Astrocyte (in vitro differentiated cells and primary cell): ENCODE measurements at places on chromosomes 12 and 14. TPM values are rescaled to one million over a fixed set of nuclear protein-coding genes. Genes with fewer than 3 reads are reported as not detected.

APOF gene
- not detected in 2 replicates for total RNA-seq

AHNAK2 gene
- total RNA-seq, result 34.3 and 44.7 TPM in 2 replicates

VWF gene
- total RNA-seq, result 0.23 and 0.82 TPM in 2 replicates

COX8C gene
- not detected in 2 replicates for total RNA-seq

TRHDE gene
- 0.87 and 1.4 TPM in 2 replicates for total RNA-seq

ALX1 gene
- total RNA-seq, result 1.4 and 1.9 TPM in 2 replicates

HPD gene
- not detected in 2 replicates for total RNA-seq

ZNF384 gene
- total RNA-seq, result 48.9 and 50.6 TPM in 2 replicates

GALC gene
- 21.2 and 23.5 TPM in 2 replicates for total RNA-seq

SCNN1A gene
- 0.94 and 1.3 TPM in 2 replicates for total RNA-seq

PFKM gene
- total RNA-seq, result 69.7 and 80.3 TPM in 2 replicates

CLEC9A gene
- total RNA-seq, result not detected in 2 replicates

ASCL1 gene
- total RNA-seq, result not detected in 2 replicates

CPM gene
- total RNA-seq, result 2.7 and 3.5 TPM in 2 replicates

KDM5A gene
- total RNA-seq, result 79.8 and 80.8 TPM in 2 replicates

ACOT6 gene
- not detected in 2 replicates for total RNA-seq

TMEM229B gene
- total RNA-seq, result 1.3 and 1.8 TPM in 2 replicates

ARHGDIB gene
- 14.6 and 19.0 TPM in 2 replicates for total RNA-seq

PRIMA1 gene
- not detected in 2 replicates for total RNA-seq

ETFBKMT gene
- total RNA-seq, result 2.1 and 2.2 TPM in 2 replicates

GCH1 gene
- 2.4 and 3.6 TPM in 2 replicates for total RNA-seq

CCDC38 gene
- total RNA-seq, result 0.07 TPM in 1 of 2 replicates, not detected in the other

RPL10L gene
- total RNA-seq, result not detected in 2 replicates

KRT75 gene
- total RNA-seq, result not detected in 2 replicates

GLT8D2 gene
- 11.1 and 12.2 TPM in 2 replicates for total RNA-seq

LMNTD1 gene
- total RNA-seq, result not detected in 2 replicates

SUSD6 gene
- total RNA-seq, result 25.6 and 30.6 TPM in 2 replicates

FAM90A1 gene
- not detected in 2 replicates for total RNA-seq
